Large intestine (tissue), 12 donors: ENCODE measurements at places on chromosomes 2 and 18. TPM values are rescaled to one million over a fixed set of nuclear protein-coding genes. Genes with fewer than 3 reads are reported as not detected.

The ACMSD gene
- polyA plus RNA-seq, result 0.34 TPM

The SLC8A1 gene
- polyA plus RNA-seq, result 13.2 TPM

The UGP2 gene
- polyA plus RNA-seq, result 116 TPM

GRCh38 chr2:187435756-187436155 is 12.3 kb downstream of the CALCRL start:
- no peaks in the 10 kb centered on the region for H3K27me3 ChIP-seq
- no peaks in the 10 kb centered on the region for H3K36me3 ChIP-seq
- H3K4me1 ChIP-seq, result no peaks in the 10 kb centered on the region

The CPLX4 gene
- not detected for polyA plus RNA-seq

- no peak overlapping the region for H3K4me3 ChIP-seq
- no peaks in the 10 kb centered on the region for H3K36me3 ChIP-seq
- no peaks in the 10 kb centered on the region for H3K27me3 ChIP-seq
- no peak for DNase-seq
- H3K4me1 ChIP-seq, result no peaks in the 10 kb centered on the region
Measured at GRCh38 chr2:71843391-71843850, 304.2 kb downstream of the CYP26B1 start.

DNA sequence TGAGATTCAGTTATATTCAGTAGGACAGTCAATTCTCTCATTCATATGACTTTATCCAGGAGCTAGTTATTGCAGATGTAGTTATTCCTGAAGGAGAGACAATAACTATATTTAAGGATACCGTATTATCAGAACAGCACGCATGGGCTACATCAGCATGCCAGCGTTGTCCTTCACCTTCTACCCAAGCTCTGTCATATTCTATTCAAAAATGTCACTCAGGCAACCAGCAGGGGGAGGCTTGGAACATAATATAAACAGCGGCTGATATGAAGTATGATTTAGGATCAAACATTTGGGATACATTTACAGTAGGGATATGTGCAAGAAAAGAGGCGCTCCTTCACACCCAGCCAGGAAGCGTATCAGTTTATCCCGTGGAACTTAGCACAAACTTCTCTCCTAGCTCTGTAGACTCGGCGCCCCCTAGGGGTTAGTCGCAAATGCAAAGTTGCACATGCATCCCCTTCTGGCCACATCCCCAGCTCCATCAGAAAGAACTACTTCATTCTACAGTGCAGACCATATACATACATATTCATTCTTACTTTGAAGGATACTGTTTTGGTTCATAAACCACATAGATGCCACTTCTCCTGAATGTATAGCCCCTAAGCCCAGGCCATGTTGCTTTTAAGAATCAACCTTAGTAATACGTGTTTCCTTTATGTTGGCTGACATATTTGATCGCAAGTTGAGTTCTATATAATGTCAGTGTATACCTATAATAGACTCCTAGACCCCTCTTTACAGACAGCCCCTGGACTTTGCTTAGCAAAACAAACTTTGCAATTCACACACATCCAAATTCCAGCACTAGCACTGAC is 759.4 kb downstream of the ADCYAP1 start:
- no peaks in the 10 kb centered on the region for H3K4me1 ChIP-seq
- H3K36me3 ChIP-seq, result no peaks in the 10 kb centered on the region
- no peaks in the 10 kb centered on the region for H3K27me3 ChIP-seq
- H3K27ac ChIP-seq, result no peak overlapping the region
- DNase-seq, result peak; percentile 4

GRCh38 chr2:237819231-237819630 is 20.7 kb downstream of the RBM44 start:
- H3K4me1 ChIP-seq, result no peaks in the 10 kb centered on the region
- no peaks in the 10 kb centered on the region for H3K27me3 ChIP-seq
- no peak overlapping the region for H3K4me3 ChIP-seq
- DNase-seq, result no peak

- no peak for DNase-seq
- peaks cover 10% of the 10 kb centered on the region for H3K36me3 ChIP-seq
- H3K27me3 ChIP-seq, result no peaks in the 10 kb centered on the region
Measured at GRCh38 chr2:96548558-96549465, 12.3 kb downstream of the ARID5A start.

GRCh38 chr2:180694445-180695421 is 285.7 kb upstream of the UBE2E3 start:
- H3K27me3 ChIP-seq, result no peaks in the 10 kb centered on the region
- no peaks in the 10 kb centered on the region for H3K36me3 ChIP-seq
- no peak overlapping the region for H3K27ac ChIP-seq
- no peaks in the 10 kb centered on the region for H3K4me1 ChIP-seq
- no peak for DNase-seq

GRCh38 chr2:139142252-139142880 is 362.2 kb upstream of the NXPH2 start:
- no peak overlapping the region for H3K27ac ChIP-seq
- H3K27me3 ChIP-seq, result no peaks in the 10 kb centered on the region
- no peak for DNase-seq
- no peaks in the 10 kb centered on the region for H3K36me3 ChIP-seq
- no peak overlapping the region for H3K4me3 ChIP-seq
